ENCODE measurements at places on chromosomes 4 and X.

DNA sequence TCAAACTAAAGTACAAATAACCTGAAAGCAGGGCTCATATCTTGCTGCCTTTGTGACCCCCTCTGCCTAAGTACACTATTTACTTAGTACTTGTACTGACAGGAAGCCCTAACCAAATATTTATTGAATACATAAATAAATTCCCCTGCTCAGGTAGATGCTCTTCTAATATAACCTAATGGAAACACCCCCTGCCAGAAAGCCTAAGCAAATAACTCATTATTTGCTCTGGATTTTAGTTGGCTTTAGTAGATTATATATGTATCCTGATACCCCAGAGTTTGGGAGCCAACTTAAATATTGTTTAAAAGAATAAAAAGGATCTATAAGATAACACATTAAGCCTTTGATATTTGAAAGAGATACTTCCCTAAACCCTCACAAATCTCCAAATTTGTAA lies 318.2 kb downstream of the PPP1R2C start:
- DNase-seq: no peak

DNA sequence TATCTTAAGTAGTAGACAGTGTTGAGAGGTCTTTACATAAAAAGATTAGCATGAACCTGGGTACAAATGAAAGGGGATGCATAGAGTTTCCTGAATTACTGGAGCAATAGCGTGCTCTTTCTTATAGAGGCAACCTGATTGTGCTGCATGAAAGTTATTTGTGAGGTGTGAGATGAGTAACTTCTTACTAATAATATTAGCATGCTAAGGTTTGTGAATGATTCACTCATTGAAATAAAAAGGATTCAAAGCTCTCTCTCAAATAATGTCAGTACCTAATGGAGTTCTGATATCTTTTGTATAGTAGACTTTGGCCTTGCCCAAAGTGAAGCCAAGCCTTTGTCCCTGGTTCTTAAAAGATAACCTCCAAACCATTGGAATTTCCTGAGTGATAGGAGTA lies 131.0 kb upstream of the CXXC4 start:
- DNase-seq: no peak

GRCh38 chrX:72126048-72126415 lies 5.7 kb downstream of the RTL5 start:
- no peak for DNase-seq

DNA sequence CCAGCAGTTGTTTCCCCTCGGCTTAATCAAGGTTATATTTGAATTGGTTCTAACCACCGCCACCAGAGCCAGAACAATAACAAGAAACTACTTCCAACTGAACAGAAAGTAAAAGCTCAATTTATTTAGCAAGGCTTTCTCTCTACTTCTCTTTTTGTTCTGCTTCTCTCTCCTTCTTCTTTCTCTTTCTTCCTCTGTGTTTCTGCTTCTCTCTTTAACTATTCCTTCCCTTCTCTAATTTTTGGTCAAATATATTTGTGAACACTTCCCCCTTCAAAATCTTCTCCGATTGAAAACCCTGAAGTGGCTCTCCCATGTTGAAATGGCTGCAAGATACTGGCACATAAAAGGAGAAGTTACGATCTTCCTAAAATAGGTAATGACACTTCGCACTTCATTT lies 1195.9 kb upstream of the PRKX start:
- no peak for DNase-seq

DNA sequence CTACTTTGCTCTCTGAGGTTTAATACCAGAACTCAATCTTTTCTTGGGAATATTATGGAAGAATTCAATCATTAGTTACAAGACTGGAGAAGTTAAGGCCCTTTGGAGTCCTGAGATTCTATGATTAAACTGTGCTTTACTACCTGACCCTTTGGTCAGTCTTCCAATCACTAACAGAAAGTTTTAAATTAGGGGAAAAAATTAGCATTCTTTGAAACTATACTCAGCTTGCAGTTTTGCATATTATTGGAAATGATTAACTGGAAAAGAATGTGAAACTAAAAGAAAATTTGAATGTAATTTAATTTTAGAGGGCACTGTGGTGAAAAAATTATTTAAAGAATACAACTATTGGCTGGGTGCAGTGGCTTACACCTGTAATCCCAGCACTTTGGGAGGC lies 18.7 kb upstream of the GPR34 start:
- no peak for DNase-seq

Measured in stimulated activated CD8-positive, alpha-beta memory T cell treated with anti-CD3 and anti-CD28 coated beads, Interleukin-12 subunit alpha, Interleukin-12 subunit beta, amount 100 ng/mL, for 4 hours (primary cell).